HuH-7 (cell line): ENCODE measurements at places on chromosomes 7 and 10.
A peak's percentile ranks its signal among the peaks of the same experiment; 100 is the strongest.

GRCh38 chr10:62025134-62025794, 123.8 kb downstream of the ARID5B start:
- DNase-seq = no peak

GRCh38 chr10:27742195-27743011, 3.2 kb downstream of the MKX start:
- peak; percentile 94 for DNase-seq

- no peak for DNase-seq
Observed at GRCh38 chr7:85392326-85392725, 205.5 kb upstream of the SEMA3D start.

DNA sequence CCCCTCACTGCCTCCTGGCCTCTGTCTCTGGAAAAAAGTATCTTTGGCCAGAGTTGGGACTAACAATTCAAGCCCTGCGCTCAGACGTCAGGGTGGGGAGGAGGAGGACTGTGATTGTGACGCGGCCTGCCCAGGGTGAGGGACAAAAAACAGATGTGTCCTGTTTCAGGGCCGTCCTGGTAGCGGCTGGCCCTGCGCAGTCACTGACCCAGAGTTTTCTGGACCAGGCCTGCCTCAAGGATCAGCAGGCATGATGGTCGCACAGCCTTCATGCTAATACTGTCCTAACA, 110.1 kb downstream of the CYTH3 start:
- DNase-seq = no peak

GRCh38 chr7:46653848-46654247, 732.8 kb upstream of the IGFBP3 start:
- no peak for DNase-seq

GRCh38 chr10:118054383-118054782, 7.6 kb upstream of the RAB11FIP2 start:
- DNase-seq = no peak

GRCh38 chr7:81637534-81637933, 132.3 kb downstream of the HGF start:
- no peak for DNase-seq

GRCh38 chr10:106401161-106401560, 763.3 kb downstream of the SORCS1 start:
- DNase-seq = no peak

DNA sequence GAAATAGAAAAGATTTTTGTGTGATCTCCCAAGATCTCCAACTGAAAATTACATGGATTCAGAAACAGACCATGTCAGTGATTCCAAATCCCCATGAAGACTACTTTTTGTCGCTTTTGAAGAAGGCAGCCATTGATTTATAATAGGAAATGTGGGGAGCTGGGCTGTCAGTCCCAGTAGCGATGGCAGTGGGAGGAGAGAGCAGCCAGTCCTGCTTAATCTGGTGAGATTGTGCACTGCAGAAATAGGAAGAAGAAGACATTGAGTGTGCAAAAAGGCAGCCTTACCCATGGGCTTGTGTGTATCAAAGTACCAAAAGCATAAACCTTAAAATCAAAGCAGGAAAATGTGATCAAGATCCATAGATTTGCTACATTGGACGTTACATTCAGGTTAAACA, 4.8 kb downstream of the ADRB1 start:
- no peak for DNase-seq

GRCh38 chr7:51705701-51706100, 389.1 kb upstream of the COBL start:
- DNase-seq = no peak

DNA sequence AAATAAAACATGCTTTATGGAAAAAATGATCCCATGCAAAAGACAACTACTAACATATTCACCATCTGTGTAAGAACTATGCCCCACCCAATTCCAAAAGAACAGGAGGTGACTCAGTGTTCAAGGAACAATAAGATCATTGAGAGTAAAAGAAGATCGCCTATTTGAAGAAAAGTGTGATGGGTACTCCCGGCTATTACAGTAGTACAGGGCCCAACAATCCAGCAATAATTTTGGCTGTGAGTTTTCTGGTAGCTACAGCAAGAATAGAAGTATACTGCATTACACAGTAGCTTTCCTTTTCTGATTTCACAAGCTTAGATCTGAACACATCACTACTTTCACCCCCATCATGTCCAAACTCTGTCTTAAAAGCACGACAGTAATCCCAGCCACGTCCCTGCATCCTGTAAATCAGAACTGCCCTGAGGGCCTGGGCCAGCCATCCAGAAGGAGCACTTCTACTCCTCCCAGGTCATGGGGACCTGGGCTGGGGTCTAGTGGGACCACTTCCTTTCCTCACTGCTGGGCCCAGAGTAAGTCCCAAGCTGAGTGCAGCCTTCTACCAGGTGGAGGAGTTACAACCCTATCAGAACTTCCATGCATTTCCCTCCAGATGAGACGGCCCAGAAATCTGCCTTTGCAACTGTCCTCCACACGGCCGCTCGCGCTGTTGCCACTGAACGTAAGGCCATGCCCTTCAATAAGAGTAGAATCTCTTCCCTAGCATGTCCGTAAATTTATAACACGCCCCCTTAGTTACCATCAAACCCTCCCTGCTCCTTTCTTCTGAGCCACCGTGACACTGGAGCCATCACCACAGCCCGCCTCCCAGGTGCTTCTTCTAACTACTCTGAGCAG, 7.9 kb downstream of the ESYT2 start:
- no peak for DNase-seq
